Mesenchymal stem cell (in vitro differentiated cells and primary cell): ENCODE measurements at places on chromosomes 3 and 15.

DNA sequence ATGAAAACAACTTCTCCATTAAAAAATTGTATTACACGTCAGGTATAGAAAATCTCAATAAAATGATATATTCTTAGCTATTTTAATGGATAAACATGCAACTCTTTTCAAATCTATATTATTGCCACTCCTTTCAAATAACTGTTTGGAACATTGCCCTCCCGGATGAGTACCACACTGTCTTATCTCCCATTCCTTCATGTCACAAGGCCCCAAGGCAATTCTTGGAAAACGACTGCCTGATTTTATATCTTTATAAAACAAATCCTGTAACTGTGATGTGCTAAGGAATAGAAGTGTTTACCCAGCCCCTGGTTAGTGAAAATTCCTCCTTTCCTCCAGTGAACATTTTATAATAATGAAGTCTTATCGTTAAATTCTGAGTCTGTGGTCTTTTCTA is 6.2 kb upstream of the ZNF619 start:
- DNase-seq, result no peak
- no peak overlapping the region for H3K4me3 ChIP-seq
- peaks cover 16% of the 10 kb centered on the region for H3K36me3 ChIP-seq
- H3K27me3 ChIP-seq, result no peaks in the 10 kb centered on the region
- no peaks in the 10 kb centered on the region for H3K4me1 ChIP-seq
- H3K27ac ChIP-seq, result no peak overlapping the region

DNA sequence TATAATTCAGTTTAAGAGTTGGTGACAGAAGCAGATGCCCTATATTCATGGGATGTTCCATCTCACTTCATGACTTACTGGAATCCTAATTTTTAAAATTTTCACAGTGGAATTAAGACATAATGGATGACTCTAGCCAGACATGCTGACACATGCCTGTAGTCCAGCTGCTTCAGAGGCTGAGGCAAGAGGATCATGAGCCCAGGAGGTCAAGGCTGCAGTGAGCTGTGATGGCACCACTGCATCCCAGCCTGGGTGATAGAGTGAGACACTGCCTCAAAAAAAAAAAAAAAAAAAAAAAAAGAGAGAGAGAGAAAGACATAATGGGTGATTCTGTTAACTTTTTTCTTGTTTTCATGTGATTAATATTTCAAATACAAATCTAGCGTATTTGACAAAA is 123.6 kb downstream of the KLHL25 start:
- DNase-seq, result peak; percentile 34
- no peak overlapping the region for H3K4me3 ChIP-seq
- H3K4me1 ChIP-seq, result no peaks in the 10 kb centered on the region
- no peaks in the 10 kb centered on the region for H3K27me3 ChIP-seq
- H3K27ac ChIP-seq, result no peak overlapping the region

DNA sequence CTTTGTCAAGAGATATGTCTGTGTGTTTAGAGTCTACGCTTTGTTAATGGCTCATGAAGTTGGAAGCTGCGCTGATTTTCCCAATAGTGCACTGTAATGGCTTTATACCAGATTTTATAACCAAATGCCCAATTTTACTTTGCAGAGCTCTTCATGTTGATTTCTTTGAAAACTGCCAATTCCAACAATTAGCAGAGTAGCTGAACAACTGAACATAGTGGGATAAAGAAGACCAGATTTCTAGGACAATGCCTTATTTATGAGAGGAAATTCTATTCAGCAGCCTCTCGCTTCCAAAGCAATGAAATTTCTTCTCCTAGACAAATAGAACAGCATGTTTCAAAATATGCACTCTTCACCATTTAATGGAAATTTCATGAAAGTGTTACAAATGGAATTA is 66.9 kb upstream of the PROK2 start:
- no peak overlapping the region for H3K4me3 ChIP-seq
- peaks cover 13% of the 10 kb centered on the region for H3K27me3 ChIP-seq
- no peak overlapping the region for H3K27ac ChIP-seq

GRCh38 chr3:123449997-123450604 is 1.2 kb upstream of the ADCY5 start:
- H3K4me3 ChIP-seq, result peak overlapping the region; percentile 56
- no peaks in the 10 kb centered on the region for H3K36me3 ChIP-seq
- no peak overlapping the region for H3K27ac ChIP-seq
- H3K27me3 ChIP-seq, result peaks cover 68% of the 10 kb centered on the region
- peaks cover 20% of the 10 kb centered on the region for H3K4me1 ChIP-seq

DNA sequence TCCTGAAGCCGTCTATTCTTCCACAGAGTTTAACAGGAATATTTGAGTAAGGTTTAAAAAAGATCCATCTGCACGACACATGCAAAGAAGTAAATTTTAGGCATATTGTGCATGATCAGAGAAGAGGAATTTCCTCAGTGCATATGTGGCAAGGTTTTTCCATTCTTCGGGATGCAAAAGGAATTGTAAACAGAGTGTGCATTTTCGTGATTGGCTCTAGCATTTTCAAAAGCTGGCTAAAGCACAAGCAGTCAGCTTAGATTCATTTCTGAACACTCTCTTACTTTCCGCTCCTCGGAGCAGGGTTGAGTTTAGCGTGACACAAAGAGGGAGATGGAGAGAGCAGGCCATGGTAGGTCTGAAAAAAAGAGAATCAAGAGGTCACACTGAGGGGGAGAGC is 128.2 kb downstream of the ADAMTS9 start:
- no peak overlapping the region for H3K4me3 ChIP-seq
- peaks cover 3% of the 10 kb centered on the region for H3K36me3 ChIP-seq
- no peaks in the 10 kb centered on the region for H3K4me1 ChIP-seq
- no peak for DNase-seq
- H3K27me3 ChIP-seq, result no peaks in the 10 kb centered on the region

DNA sequence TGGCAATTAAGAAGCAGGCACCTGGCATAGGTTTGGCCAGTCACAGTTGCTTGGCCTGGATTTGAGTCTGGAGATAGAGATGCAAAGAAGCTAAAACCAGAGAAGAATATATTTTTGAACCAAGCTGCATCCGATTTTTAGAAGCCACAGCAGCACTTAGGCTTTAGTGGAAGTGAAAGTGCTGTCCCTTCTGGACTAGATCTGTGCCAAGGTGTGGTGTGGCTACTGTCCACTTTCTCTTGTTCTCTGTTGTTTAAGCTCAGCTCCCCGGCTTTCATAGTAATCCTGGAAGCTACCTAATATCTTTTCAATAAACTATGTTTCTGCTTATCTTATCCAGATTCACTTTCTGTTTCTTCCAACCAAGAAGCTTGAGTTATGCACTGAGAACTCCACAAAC is 183.4 kb upstream of the THRB start:
- peaks cover 2% of the 10 kb centered on the region for H3K4me1 ChIP-seq
- no peak for DNase-seq
- H3K4me3 ChIP-seq, result no peak overlapping the region
- peak overlapping the region; percentile 62 for H3K27ac ChIP-seq
- H3K36me3 ChIP-seq, result no peaks in the 10 kb centered on the region
- no peaks in the 10 kb centered on the region for H3K27me3 ChIP-seq

- H3K27ac ChIP-seq, result peak overlapping the region; percentile 96
- peaks cover 3% of the 10 kb centered on the region for H3K4me1 ChIP-seq
- peak; percentile 94 for DNase-seq
- H3K4me3 ChIP-seq, result peak overlapping the region; percentile 82
These were observed 330.2 kb downstream of the TIGIT start for GRCh38 chr3:114624047-114624445.

GRCh38 chr3:156769721-156770654 is 56.2 kb upstream of the LEKR1 start:
- no peaks in the 10 kb centered on the region for H3K27me3 ChIP-seq
- H3K4me1 ChIP-seq, result peaks cover 2% of the 10 kb centered on the region
- H3K36me3 ChIP-seq, result no peaks in the 10 kb centered on the region

- no peak overlapping the region for H3K27ac ChIP-seq
- H3K36me3 ChIP-seq, result peaks cover 4% of the 10 kb centered on the region
- DNase-seq, result no peak
- peaks cover 32% of the 10 kb centered on the region for H3K4me1 ChIP-seq
- no peaks in the 10 kb centered on the region for H3K27me3 ChIP-seq
These were observed 2.1 kb upstream of the SHISA5 start for GRCh38 chr3:48505968-48506504.

- no peak overlapping the region for H3K4me3 ChIP-seq
- no peak for DNase-seq
- no peaks in the 10 kb centered on the region for H3K4me1 ChIP-seq
These were observed 89.8 kb downstream of the SEMA5B start for GRCh38 chr3:122937745-122938144.

DNA sequence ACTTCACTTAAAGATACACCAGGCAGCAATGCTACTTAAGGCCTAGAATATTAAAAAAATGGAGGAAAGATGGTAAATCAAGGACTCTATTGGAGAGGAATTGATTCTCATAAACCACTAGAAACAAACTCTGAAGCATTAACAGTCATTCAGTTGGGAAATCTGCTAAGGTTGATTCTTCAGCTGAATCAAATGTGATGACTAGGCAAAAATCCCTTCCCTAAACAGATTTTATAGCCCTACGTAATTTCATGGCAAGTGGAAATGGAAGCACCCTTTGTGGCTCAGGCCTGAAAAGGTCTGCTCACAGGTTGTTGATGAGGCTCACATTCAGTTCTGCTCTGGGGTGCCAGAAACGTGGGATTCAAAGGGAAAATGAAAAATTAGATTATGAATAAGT is 38.8 kb upstream of the ARL14 start:
- H3K27ac ChIP-seq, result no peak overlapping the region
- H3K4me3 ChIP-seq, result no peak overlapping the region
- no peaks in the 10 kb centered on the region for H3K4me1 ChIP-seq
- no peak for DNase-seq
- H3K36me3 ChIP-seq, result no peaks in the 10 kb centered on the region

GRCh38 chr3:195173657-195174056 is 97.3 kb downstream of the XXYLT1 start:
- peak; percentile 48 for DNase-seq
- H3K4me1 ChIP-seq, result peaks cover 12% of the 10 kb centered on the region
- H3K27ac ChIP-seq, result no peak overlapping the region
- no peak overlapping the region for H3K4me3 ChIP-seq

DNA sequence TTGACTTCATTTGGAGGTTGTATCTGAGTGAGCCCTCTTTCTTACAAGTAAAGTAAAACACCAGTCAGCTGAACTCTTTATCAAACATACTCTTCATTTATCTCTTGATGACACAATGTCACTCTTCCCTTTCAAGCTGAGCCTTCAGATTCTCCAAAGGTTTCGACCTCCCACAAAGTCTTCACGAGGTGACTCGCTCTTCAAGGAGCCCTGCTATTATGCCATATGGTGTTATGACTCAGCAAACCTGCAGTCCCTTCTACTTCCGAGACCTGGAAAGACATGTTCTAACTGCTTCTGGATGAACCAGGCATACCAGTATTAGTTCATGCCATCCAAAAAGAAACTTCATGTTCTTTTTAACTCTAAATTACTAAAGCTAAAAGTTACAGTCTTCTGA is 23.1 kb downstream of the AADAC start:
- peaks cover 9% of the 10 kb centered on the region for H3K4me1 ChIP-seq
- no peaks in the 10 kb centered on the region for H3K36me3 ChIP-seq
- peak; percentile 82 for DNase-seq
- H3K27me3 ChIP-seq, result no peaks in the 10 kb centered on the region
- H3K4me3 ChIP-seq, result no peak overlapping the region
- peak overlapping the region; percentile 92 for H3K27ac ChIP-seq

DNA sequence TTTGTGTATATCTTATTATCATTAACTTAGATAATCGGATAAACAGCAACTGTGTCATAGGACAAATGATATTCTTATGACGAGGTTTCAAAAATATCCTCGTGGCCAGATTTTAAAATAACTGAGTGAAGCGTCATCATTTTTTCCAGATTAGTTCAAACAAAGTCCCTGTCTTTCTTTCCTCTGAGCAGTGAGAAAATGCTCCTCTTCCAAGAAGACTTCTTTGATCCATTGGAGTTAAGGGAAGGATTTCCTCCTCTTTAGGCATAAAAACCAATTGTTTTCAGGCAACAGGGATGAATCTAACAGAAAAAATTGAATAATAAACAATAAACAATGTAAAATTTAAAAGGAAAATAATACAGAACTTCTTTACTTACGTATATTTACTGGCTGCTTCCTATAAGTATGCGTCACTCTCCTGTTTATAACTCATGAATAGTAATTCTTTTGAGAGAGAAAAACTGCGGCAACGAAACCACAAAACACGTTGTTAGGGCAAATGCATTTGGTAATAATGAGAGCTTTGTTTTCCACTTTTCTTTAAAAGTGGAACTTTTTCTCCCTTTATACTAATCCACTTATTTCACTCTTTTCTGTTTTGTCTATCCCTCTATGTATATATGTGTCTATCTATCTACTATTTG is 419.4 kb upstream of the ONECUT1 start:
- no peaks in the 10 kb centered on the region for H3K27me3 ChIP-seq
- H3K4me1 ChIP-seq, result no peaks in the 10 kb centered on the region
- no peak for DNase-seq
- H3K27ac ChIP-seq, result no peak overlapping the region
- H3K36me3 ChIP-seq, result no peaks in the 10 kb centered on the region

DNA sequence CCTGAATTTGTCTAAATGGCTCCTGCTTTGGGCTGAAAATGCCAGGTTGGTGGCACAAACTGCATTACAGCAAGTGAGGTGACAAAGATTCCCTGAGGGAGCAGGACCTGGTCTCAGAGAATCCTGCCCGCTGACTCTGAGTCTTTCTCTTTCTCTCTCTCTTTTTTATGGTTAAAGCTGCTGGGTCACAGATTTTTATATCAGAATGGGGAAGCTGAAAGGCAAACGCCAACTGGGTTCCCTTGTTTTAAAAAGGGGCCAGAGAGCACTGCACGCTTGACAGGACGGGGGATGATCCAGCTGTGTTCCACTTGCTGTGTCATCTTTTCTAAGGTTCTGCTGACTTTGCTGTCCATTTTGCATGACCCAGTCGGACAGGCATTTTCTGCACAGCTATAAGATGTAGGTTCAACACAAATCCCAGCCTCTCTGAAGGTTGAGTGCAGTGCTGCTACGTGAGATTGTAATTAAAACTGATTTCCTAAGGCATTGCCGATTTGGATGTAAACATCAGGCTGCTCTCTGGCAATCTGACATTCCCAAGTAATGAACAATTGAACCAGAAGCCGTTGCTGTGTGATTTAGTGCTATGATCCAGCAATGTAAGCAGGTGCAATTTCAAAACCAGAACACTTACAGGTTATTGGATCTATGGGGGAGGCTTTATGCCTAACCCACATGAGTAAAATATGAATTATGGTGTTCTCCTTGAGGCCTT is 25.8 kb downstream of the ARHGEF3 start:
- no peaks in the 10 kb centered on the region for H3K27me3 ChIP-seq
- DNase-seq, result peak; percentile 50
- no peak overlapping the region for H3K4me3 ChIP-seq
- H3K36me3 ChIP-seq, result no peaks in the 10 kb centered on the region
- H3K27ac ChIP-seq, result no peak overlapping the region

DNA sequence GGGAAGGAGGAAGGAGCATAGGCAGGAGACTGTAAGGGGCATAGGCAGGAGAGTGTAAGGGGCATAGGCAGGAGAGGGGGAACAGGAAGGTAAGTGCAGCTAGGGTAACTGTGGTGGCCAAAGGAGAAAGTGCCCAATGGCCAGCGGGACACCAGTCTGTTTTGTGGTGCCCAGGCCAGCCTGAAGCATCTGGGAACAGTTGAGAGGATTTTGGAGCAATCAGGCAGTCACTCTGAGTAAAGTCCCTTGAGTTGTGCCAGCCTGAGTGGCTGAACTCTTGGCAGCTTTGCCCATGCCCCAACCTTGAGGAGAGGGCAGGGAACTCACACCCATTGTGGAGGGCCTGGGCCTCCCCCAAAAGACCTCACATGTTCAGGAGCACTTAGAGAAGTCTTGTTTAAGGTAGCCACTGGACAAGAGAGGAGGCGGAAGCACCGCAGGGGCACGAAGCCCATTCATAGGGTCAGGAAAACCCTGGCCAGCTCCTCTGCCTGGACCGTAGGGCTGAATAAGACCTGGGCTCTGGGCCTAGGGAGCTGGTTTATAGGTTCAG is 3.5 kb upstream of the TGM5 start:
- no peak overlapping the region for H3K27ac ChIP-seq
- peaks cover 3% of the 10 kb centered on the region for H3K4me1 ChIP-seq
- H3K27me3 ChIP-seq, result peaks cover 60% of the 10 kb centered on the region
- no peak overlapping the region for H3K4me3 ChIP-seq
